ENCODE measurements at places on chromosomes 1 and 21. TPM values are rescaled to one million over a fixed set of nuclear protein-coding genes. Genes with fewer than 3 reads are reported as not detected.

DNA sequence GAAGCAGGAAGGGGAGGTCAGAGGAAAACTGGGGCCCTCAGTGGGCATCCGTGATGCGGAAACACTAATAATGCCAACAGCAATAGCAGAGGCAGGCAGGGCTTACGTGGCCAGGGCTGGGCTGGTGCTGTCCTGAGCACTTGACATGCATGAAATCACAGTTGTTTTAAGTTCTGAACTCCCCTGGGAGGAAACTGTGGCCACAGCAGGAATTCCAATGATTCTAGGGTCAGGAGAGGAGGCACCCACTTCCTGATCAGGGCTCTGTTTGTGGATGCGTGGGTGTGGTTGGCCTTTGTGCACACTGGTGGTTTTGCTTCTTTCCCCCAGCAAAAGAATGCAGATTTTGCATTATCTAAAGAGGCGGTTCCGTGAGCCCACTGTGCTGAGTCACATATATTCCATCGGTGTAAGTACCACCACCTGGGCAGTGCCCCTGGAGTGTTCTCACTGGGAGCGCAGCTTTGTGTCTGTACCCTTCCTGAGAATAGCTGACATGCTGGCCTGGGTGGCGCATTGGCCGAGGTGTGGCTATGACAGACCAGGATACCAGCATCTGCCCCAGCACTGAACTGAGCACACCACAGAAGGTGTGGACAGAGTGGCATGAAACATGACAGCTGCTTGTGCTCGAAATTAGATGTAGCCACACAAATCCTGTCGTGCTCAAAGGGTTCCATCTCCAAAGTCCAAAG is 71.0 kb downstream of the PDE9A start:
- no peak for DNase-seq

Gene ACTL8
- not detected for total RNA-seq

Gene KIAA0040
- 13.4 TPM for total RNA-seq

- no peak for DNase-seq
Measured at GRCh38 chr1:182249201-182249676, 142.4 kb downstream of the GLUL start.

Gene VSIG8
- 28.8 TPM for total RNA-seq

Gene SLC22A15
- 10.2 TPM for total RNA-seq

DNA sequence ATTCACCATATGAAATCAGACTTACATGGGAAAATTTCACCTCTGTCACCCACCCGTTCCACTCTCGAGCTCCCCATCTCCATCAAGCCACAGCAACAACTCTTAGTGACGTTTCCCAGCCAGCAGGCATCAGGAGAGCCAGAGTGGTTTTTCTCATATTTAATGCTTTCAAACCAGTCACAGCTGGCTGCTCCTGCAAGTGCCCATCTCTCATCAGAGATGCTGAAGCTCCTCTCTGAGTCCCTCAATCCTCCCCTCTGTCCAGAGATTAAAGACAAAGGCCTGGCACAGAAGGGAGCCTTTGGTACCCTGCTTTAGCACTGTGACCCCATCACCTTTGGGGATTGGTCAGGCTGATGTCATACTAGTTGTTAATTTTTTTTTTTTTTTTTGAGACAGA is 277.3 kb downstream of the DNM3 start:
- DNase-seq, result no peak

Gene GBP2
- 72.7 TPM for total RNA-seq

- DNase-seq, result no peak
Measured at GRCh38 chr1:47565676-47566075, 127.8 kb downstream of the FOXD2 start.

DNA sequence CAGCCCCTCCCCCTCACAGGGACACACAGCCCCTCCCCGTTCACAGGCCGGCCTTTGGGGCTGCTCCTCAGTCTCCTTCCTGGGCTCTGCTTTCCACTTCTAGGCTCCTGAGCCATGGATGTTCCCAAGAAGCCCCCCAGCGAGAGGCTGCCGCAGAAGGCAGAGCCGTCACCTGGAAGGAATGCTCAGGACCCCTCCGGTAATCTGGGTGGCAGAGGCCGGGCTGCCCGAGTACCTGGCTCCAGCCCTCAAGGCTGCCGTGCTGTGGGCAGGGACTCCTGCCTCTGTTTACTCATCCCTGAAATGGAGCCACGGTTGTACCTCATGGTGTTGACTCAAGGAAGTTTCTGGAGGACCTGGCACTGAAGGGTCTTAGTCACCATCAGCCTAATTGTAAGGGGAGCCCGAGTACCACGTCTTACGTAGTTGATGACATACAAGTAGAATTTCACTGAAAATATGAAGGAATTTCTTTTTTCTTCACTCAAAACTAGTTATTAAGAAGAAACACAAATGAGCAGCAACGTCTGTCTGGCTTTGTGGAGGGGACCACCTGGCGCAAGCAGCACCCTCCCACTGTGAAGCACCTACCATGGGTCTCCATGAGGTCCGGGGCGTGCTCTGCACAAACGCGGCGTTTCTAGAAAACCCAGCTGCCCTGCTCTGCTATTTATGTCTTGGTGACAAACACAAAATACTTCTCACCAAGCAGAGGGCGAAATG is 33.7 kb downstream of the PRDM15 start:
- DNase-seq, result no peak

Gene ATP6V1G3
- not detected for total RNA-seq

DNA sequence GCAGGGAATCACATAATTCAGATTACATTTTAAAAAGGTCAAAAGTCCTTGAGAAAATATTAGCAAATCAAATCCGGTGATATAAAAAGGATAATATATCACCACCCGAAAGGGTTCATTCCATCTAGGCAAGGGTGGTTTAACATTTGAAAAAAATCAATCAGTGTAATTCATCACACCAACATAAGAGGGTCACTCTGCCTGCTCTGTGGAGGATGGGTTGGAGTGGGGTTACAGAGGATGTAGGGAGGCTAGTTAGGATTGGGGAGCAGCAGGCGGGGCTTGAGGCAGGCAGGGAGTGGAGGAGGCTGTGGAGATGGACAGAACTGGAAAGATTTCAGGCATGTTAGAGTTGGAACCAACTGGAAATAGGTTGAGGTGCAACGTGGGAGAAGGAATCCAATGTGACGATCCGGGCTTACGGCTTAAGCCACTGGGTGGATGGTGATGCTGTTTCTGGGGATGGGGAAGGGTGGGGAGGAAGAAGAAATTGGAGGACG is 12.5 kb downstream of the ADORA1 start:
- no peak for DNase-seq

- no peak for DNase-seq
Measured at GRCh38 chr1:22286491-22286890, 143.6 kb upstream of the WNT4 start.

GRCh38 chr21:44930543-44930981 is 9.3 kb upstream of the SLX9 start:
- no peak for DNase-seq

Gene FAM72D
- 0.55 TPM for total RNA-seq

- no peak for DNase-seq
Measured at GRCh38 chr21:35743571-35743970, 316.8 kb downstream of the SETD4 start.

Gene MAP3K21
- 7.2 TPM for total RNA-seq

Gene SLAMF9
- not detected for total RNA-seq

Gene LRRC38
- total RNA-seq, result 0.45 TPM

- no peak for DNase-seq
Measured at GRCh38 chr1:5161372-5161771, 507.0 kb downstream of the AJAP1 start.

Gene MYOG
- total RNA-seq, result not detected

DNA sequence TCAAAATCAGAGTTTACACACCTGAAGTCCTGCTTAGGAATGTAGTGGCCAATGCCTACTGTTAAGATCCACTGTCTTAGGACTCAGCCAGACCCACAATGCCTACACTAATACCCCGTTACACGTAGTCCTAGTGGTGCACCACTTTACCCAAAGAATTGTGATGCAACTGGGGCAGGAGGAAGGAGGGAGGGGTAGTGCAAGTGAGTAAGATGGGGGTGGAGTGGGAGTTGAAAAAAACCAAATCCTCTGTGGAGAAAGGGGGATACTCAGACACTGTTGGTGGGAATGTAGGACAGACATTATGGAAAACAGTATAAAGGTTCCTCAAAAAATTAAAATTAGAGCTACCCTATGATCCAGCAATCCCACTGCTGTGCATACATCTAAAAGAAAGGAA is 19.5 kb downstream of the GLIS1 start:
- DNase-seq, result no peak

Gene C1orf116
- 72.4 TPM for total RNA-seq

Gene PTPRU
- 46.7 TPM for total RNA-seq

DNA sequence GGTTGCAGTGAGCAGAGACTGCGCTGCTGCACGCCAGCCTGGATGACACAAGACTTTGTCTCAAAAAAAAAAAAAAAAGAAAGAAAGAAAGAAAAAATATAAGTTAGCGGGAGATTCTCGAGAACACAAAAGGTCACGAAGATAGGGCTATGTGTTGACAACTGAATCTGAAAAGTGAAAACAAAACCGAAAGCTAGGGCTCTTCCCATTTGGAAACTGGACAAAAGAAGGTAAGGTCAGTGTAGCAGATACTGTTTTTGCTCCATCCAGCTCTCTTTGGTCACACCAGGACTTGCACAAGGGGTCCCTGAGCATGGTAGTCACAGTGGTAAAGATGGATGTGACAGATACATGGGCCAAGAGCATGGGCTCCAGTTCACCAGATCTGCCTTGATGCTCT is 60.4 kb upstream of the MAP10 start:
- DNase-seq, result no peak

Gene MAP3K7CL
- total RNA-seq, result 10.4 TPM

GRCh38 chr1:164263540-164263939 is 295.4 kb upstream of the PBX1 start:
- no peak for DNase-seq

DNA sequence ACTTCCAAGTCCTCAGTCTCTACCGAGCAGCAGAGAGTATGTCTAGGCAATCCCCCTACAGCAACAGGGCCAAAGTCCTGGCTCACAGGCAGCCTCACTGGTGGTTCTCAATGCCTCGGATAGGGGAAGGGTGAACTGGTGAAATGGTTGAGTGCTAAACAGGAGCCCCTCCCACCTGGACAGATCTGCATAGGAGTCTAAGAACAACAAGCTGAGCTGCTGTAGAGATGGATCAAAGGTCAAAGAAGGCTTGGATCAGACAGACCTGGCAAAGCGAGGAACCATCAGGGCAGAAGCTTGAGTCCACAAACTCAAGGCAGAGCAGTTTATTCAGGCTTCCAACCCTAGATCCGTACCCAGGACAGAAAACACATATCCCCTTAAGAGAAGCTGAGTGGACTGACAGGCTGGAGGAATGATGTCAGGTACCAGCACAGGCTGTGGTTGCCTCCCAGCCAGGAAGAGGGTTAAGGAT is 31.8 kb downstream of the RABIF start:
- no peak for DNase-seq

GRCh38 chr1:228068359-228068758 is 14.1 kb upstream of the ARF1 start:
- no peak for DNase-seq

DNA sequence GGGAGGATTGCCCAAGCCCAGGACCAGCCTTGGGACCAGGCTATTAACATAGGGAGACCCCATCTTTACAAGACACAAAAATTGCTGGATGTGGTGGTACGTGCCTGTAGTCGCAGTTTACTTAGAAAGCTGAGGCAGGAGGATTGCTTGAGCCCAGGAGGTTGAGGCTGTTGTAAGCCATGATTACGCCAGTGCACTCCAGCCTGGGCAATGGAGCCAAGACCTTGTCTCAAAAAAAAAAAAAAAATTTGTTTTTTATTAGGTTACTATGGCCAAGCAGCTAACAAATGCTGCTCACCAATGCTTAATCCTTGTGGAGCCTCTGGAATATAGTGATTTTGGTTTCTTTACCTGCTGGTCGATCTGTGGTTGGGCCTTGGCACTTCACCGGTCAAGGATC is 8.8 kb downstream of the ARID1A start:
- no peak for DNase-seq

Gene SH2D5
- not detected for total RNA-seq

DNA sequence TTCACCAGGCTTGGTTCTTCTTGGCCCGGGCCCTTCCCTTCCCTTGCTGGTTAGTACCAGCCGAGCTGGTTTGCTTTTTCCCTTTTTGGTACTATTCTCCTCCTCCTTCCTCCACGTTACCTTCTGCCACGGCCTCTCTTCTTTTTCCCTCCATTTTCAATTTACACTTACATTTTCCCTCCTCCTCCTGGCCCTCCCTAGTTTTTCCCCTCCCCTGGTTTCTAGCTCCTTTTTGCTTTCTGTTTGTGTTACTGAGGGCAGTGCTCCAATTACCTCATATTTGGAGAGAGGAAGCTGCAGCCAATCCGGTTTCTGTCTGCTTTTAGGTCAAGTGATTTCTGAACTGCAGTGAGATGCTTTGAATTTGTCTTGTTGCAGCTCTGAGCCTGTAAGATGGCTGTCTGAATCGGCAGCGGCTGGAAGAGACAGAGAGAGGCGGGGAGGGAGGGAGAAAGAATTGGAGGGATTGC is 63.7 kb downstream of the MACF1 start:
- DNase-seq, result no peak

Gene NCAM2
- total RNA-seq, result 0.89 TPM

- DNase-seq, result no peak
Measured at GRCh38 chr21:27648560-27648959, 681.7 kb upstream of the ADAMTS5 start.

GRCh38 chr1:154616659-154617345 is 8.8 kb upstream of the ADAR start:
- no peak for DNase-seq

Gene ZFP69B
- total RNA-seq, result 0.68 TPM

DNA sequence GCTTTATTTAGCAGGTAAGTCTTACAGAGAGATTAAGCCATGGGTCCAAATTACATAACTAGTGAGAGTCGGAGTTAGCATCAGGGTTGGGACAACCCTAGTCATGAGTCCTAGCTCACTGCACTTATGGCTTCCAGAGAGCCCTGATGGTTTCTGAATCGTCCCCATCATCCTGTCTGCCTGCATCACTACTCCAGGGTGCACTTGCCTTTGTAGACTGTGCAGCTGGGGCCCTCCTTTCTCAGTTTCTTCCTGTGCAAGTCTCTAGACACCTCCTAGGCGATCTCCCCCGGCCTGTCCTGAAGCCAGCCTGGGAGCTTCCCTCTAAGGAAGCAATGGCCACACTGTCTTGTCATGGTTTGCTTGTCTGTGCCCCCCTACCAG is 37.1 kb downstream of the KIAA0040 start:
- no peak for DNase-seq

Gene CR1L
- not detected for total RNA-seq

GRCh38 chr1:245054507-245055270 is 100.1 kb upstream of the KIF26B start:
- DNase-seq, result no peak

GRCh38 chr1:224430511-224431113 is 4.0 kb downstream of the WDR26 start:
- no peak for DNase-seq

Gene ZYG11A
- not detected for total RNA-seq

- DNase-seq, result no peak
Measured at GRCh38 chr1:156619582-156619955, 354 bp downstream of the HAPLN2 start.

Gene VANGL2
- total RNA-seq, result 22.3 TPM

Gene KRTAP7-1
- not detected for total RNA-seq

Measured in suprapubic skin (tissue), 4 donors.